ENCODE measurements at places on chromosomes 2 and 18.

GRCh38 chr18:25279961-25280360, 72.0 kb downstream of the ZNF521 start:
- DNase-seq = no peak

- DNase-seq = no peak
These were observed 39.9 kb upstream of the SMAD7 start for GRCh38 chr18:48990481-48991318.

GRCh38 chr18:51321696-51322095, 124.2 kb upstream of the MEX3C start:
- no peak for DNase-seq

DNA sequence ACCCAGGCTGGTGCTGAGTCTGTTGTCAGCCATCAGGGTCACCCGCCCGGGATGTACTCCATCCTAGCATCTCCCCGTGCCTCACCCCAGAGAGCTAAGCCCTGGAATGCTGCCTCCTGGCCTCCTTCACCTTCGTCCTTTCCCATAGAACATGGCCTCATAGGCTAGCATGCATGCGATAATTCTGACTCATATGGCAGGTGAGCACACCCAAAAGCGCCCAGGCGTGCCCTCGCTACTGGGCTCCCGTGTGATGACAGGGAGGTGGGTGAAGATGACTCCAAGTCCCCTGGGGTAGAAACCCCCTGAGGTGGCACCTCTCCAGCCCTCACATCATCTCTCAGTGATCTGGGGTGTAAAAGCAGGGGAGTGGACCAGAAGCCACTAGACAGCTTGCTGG, 7.3 kb downstream of the SPR start:
- DNase-seq = no peak

GRCh38 chr2:222442665-222443064, 18.3 kb downstream of the SGPP2 start:
- peak; percentile 51 for DNase-seq
